ENCODE measurements at places on chromosomes 2 and 18.

DNA sequence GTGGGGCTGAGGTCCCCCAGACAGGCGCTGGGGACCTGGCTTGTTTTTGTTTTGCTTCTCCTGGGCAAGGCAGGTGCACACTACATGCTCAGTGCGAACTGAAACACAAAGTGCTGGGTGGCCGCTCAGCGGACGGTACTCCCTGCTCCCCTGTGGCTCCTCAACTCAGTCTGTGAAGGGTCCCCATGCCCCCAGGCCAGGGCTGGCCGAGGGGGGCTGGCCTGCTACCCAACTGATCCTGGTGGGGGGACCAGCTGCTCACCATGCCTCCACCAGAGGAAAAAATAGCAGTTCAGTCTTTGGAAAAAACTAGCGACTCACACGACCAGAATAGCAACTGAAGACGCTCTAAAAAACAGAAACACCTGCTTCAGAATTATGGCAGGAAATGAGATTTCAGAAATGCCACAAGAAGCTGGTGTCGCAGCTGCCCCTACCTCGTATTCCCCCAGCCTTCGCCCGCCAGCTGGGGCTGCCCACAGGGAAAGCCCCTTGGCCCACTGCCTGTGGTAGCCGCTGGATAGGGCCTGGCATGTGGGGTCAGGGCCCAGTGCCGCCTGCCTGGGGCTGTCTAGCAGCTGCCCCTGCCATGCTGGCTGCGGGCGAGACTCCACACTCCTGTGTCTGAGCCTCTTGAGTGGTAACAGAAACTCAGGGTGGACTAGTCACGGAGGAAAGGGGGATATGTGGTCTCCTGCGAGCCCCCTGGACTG, 43.7 kb downstream of the MEX3C start:
- no peak for DNase-seq

DNA sequence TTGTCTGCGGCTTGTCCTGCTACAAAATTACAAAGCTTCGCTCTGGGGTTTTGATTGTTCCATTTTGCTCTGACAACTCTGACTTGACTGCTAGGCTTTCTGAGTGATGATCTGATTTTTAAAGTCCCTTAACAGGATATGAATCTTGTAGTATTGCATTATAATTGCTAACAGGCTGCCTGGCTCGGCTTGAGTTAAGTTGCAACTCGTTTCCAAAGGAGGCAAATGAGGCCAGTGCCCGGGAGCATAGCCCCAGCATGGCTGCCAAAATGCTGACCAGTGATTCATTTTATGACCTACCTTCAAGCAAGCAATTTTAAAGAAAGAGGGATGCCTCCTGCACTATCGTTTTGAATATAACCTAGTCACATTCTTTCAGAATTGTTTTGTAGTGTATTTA, 135.4 kb downstream of the COL6A3 start:
- DNase-seq, result no peak

DNA sequence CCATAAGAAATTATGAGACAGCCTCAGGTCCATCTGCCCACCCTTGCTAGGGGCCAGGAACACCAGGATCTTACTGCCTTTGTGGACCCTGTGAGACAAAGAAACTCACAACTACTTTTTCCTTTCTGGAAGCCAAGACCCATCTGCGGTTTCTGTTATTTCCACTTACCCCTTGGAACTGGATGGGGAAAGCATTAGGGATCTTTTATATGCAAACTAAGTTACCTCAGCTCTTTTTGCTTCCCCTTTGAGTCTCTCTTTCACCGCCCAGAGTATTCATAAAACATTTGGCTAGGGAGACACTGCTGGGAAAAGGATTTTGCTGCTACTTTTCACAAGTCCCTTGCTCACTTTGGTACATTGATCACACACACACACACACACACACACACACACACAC, 95.7 kb downstream of the ZNF385B start:
- no peak for DNase-seq

DNA sequence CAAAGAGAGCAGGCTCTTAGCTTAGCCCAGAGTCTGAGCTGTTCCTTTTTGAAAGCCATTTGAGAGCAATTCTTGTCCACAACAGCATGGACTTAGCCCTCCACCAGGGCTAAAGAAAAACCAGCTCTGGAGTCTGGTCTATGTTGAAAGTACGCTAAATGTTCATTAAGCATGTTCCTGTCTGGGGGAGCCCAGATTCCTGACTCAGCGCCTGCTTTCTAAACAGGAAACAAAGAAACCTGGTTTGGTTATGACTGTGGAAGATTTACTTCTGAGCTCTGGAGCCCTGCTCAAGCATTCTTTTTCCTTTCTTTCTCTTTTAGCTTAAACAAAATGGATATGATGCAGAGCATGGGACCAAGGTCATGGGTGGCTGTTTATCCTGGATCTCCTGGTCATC, 279.8 kb downstream of the RBM43 start:
- no peak for DNase-seq

GRCh38 chr18:62239475-62239874, 52.4 kb downstream of the RELCH start:
- no peak for DNase-seq

DNA sequence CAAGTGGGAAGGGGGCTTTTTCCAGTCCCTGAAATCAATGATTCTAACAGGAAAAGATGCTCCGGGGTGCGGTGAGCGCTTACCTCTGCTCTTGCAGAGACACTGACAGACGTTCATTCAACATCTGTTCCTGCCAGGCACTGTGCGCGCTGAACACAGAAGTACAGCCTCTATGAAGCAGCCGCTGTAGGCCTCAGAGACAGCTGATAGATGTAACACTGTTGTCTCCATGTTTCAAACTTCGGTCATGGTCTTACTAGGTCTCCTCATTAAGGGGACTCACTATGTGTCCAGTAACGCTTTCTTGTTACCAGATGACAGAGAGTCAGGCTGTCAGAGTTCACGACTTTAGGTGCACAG, 649 bp upstream of the CLIP4 start:
- no peak for DNase-seq

DNA sequence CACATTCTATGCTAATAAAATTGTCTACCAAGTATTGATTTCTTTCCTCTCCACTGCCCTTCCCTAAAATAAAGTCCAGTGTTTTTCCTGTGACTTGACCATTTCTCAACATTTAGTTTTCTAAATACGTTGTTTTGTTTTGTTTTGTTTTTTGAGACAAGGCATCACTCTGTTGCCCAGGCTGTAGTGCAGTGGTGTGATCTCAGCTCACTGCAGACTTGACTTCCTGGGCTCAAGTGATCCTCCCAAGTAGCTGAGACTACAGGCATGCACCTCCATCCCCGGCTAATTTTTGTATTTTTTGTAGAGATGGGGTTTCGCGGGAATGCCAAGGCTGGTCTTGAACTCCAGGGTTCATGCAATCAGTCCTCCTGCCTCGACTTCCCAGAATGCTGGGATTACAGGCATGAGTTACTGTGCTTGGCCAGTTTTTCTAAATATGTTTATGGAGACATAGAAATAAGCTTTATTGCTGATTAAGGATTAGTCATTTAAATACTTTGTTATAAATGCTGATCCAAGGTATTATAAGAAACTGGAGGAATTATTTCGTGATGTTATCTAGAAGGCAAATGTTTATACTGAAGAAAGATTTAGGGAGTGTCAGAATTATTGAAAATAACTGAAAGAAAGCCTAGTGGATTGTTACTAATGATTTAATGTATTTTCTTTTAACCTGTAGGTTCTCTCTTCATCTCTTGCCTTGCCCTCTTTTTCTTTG, 5.7 kb upstream of the HTR2B start:
- no peak for DNase-seq

DNA sequence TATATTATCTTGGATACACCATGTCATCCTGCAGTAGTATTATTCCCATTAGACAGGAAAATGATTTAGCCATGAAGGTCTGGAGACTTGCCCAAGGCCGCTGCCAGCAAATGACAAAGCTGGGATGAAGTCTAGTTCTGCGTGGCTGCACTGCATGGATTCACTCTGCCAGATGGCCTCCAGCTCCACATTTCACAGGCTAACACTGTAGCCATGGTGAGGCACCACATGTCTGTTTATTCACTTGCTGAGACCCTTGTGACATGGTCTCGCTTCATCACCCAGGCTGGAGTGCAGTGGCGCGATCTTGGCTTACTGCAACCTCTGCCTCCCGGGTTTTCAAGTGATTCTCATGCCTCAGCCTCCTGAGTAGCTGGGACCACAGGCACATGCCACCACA, 31.5 kb upstream of the SCG2 start:
- DNase-seq, result no peak

- no peak for DNase-seq
Observed at GRCh38 chr2:20781656-20782265, 41.1 kb downstream of the LDAH start.

DNA sequence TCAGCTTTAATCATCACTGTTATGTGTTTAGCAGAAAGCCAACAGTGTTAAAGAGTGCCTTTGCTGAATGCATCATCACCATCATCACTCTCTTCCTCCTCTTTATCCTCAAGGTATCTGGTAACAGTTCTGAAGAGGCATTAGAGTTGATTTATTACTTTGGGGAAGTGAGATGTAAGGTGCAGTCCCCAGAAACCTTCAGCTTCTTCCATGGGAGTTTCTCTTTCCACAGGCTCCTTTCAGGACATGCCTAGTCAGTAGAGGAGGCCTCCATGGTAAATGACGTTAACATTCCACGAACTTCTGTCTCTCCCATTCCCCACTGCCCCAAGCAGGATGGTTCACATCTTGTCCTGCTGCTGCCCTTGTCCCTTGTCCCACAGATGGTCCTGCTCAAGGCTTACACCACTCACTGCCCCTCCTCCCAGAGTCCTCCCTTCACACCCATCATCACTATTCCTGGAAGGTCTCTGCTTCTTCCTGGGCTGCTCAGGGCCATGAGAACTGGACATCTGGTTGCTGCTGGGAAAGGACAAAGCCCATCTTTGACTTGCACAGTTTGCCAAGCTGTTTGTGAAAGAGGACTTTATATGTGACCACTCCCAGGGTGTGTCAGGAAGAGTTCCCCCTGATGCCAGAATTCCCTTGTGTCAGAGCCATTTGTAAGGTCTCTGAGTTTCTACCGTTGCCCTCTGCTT, 5.3 kb upstream of the REG1A start:
- DNase-seq, result no peak

- DNase-seq, result no peak
Observed at GRCh38 chr2:52082646-52083045, 1050.7 kb upstream of the NRXN1 start.

GRCh38 chr2:159375241-159375640, 88.7 kb upstream of the WDSUB1 start:
- no peak for DNase-seq

- no peak for DNase-seq
Observed at GRCh38 chr2:101854877-101855276, 136.9 kb upstream of the IL1R2 start.

- DNase-seq, result no peak
Observed at GRCh38 chr2:105857076-105857740, 112.5 kb downstream of the NCK2 start.

DNA sequence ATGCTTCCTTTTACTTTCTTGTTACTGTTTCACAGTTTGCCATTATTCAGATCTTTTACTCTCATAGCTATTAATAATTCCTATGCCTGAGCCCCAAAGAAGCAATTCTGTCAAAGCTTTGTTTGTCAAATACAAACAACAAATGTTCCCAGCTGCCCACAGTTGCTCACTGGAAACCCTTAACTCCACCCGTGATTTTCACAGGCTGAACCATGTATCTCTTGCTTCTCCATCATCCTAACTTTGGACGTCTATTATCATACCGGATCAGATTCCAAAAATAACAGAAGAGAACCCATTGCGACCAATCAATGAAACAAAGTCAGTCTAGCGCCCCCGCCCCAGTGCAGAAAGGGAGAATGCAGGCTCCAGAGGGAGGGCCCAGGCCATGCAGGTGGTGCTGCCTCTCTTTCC, 24.2 kb downstream of the COLEC12 start:
- no peak for DNase-seq

DNA sequence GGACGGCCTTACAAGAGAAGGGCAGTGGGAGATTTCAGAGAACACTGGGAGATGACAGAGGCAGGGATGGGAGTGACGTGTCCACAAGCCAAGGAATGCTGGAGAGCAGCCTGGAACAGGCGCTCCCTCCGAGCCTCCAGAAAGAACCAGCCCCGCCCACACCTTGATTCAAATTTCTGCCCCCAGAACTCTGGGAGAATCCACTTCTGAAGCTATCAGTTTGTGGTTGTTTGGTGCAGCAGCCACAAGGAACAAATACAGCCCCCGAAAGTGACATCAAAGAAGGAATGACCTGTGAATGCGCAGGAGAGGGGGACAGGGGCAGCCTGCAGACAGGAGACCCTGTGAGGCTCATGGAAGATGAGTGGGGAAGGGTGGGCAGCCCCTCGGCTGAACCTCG, 67.3 kb downstream of the TWIST2 start:
- no peak for DNase-seq
